ENCODE measurements at places on chromosomes 1 and 21.

GRCh38 chr1:60952612-60953111, 129.7 kb upstream of the NFIA start:
- no peak for DNase-seq

DNA sequence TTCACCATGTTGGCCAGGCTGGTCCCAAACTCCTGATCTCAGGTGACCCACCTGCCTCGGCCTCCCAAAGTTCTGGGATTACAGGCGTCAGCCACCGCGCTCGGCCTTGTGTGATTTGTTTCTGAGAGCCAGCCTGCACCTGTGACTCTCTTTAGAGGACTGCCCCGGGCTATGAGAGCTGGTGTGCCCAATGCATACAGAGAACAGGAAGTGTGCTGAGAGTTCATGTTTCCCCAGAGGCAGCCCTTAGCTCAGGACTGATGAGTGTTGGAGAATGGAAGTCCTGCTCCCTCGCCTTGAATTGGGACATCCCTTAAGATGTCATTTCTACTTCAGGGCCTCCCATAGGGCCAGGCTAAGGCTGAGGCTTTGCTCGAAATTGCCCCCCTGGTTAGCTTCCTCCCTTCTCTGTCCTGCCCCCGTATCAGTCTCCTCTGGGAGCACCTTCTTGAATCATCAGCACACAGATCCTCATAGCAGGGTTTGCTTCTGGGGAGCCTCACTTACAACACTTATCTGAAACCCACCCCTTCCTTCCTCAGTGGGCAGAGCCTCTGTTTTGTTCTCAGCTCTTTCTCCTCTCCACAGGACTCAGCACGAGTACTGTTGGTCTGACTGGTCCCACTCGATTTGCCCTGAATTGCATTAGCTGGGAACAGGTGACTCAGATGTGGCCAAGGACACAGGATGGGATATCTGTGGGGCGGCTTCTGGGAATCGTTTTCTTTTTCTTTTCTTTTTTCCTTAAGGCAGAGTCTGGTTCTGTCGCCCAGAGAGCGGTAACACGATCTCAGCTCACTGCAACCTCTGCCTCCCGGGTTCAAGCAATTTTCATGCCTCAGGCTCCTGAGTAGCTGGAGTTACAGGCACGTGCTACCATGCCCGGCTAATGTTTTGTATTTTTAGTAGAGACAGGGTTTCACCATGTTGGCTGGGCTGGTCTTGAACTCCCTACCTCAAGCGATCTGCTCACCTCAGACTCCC, 80.1 kb downstream of the UBIAD1 start:
- no peak for DNase-seq

- peak; percentile 35 for DNase-seq
These were observed 3.8 kb downstream of the BCL9 start for GRCh38 chr1:147545133-147545532.

GRCh38 chr1:214316593-214316992, 35.6 kb downstream of the SMYD2 start:
- DNase-seq: peak; percentile 52

GRCh38 chr1:63108206-63108605, 214.2 kb upstream of the FOXD3 start:
- DNase-seq: no peak

DNA sequence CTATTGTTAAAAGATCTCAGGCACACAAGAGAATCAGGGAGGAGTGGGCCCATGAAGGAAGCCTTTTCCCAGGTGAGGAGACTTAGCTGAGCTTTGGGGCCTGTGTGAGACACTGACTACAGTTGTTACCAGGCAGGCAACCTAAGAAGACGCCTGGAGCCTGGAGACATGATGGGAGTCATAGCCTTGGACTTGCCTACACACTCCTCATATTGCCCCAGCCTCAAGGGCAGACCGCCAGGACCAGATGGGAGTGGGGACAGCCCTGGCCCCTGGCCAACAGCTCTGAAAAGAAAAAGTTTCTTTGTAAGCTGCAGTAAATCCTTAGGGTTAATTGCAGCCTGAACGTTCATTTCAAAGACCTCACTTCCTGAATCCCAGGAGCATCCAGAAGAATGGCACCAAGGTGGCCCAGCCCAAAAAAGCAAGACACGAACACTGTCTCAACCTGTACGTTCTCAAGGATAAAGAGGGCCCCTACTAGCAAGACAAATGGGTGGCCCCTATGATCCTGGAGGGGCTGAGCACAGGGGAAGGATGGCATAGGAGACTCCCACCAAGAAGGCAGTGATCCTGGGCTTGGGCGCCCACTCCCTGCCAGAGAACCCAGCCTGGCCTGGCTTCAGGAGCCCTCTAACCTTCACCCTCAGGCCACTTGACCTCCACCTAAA, 33.2 kb upstream of the BTG2 start:
- DNase-seq: no peak

- DNase-seq: peak; percentile 21
These were observed 52.3 kb upstream of the DUSP10 start for GRCh38 chr1:221794079-221794670.

GRCh38 chr1:31580891-31581603, 4.7 kb downstream of the TINAGL1 start:
- DNase-seq: no peak

DNA sequence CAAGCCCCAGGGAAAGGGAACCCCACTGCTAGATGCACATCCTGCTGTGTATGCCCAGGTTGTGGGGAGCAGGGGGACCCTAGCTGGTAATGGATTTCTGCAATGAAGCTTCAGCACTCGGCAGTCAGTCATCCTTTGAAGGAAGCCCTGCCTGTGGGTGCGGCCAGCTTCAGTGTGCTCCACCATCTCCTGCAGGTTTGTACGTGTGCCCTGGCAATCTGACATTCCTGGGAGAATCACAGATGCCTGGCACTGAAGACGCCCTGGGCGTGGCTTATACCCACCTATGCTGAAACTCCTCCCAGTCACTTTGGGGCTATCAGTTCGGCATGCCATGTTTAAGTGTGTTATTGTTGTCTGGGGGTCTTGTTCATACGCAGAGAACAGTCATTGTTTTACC, 6.8 kb downstream of the SPRR5 start:
- no peak for DNase-seq

- DNase-seq: no peak
These were observed 27.2 kb upstream of the MGST3 start for GRCh38 chr1:165603810-165604209.

DNA sequence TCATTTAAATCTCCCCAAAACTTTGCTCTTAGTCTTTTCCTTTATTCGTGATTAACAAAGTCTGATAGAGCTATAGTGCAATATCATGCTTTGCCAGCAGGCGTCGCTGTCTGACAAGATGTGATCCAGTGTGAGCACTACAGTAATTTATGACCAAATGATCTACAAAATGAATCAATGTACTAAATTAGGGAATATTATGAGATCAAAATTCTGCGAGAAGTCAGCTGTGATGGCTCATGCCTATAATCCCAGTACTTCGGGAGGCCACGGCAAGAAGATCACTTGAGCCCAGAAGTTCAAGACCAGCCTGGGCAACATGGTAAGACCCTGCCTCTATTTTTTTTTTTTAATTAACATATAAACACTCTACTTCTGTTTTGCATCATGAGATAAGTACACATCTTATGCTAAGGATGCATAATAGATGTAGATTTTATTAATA, 3.6 kb upstream of the SPSB1 start:
- DNase-seq: peak; percentile 66

GRCh38 chr1:60620087-60620486, 462.3 kb upstream of the NFIA start:
- DNase-seq: no peak

DNA sequence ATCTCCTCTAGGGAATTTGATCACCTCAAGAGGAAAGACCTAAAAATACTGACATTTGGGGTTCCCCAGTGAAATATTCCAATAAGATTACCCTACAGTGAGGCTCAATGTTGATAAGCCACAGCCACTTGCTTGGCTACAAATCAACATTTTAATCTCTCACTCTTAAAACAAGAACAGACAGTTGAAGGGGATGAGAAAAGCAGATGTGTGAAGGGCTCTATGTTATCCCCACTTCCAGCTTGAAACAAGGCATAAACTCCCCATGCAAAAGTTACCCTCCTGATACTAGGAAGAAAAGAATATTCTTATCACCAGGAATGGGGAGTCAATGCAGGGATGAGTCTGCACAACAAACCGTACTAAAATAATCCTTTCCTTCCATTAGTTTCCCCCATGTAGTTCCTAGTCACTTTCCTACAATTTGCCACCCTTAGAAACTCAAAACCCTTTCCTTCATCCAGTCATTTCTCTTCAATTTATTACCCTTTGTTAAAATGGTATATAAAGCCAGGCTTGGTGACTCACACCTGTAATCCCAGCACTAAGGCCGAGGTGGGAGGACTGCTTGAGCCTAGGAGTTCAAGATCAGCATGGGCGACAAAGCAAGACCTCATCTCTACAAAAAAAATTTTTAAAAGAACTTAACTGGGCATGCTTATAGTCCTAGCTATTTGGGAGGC, 29.5 kb downstream of the LPGAT1 start:
- DNase-seq: no peak

- peak; percentile 37 for DNase-seq
These were observed 70.4 kb upstream of the TARDBP start for GRCh38 chr1:10941891-10942541.

All from EL (cell line).